Activated T-cell treated with anti-CD3 and anti-CD28 coated beads, Interleukin-2, amount 50 U/mL, for 4 hours (primary cell): ENCODE measurements at places on chromosomes 13 and 19. TPM values are rescaled to one million over a fixed set of nuclear protein-coding genes. Genes with fewer than 3 reads are reported as not detected.

Gene PSG5
- total RNA-seq = not detected

Gene SH2D3A
- total RNA-seq = 27.4 TPM

Gene ZNF66
- 6.1 TPM for total RNA-seq

Gene BLOC1S3
- total RNA-seq = 15.5 TPM

Gene PROZ
- total RNA-seq = not detected

Gene RASGRP4
- total RNA-seq = 1.2 TPM

Gene MBD3L4
- not detected for total RNA-seq

Gene TUBA3C
- not detected for total RNA-seq

Gene GNG8
- 2.4 TPM for total RNA-seq

Gene METTL21C
- total RNA-seq = not detected

Gene CD209
- total RNA-seq = not detected

Gene ENOX1
- total RNA-seq = 0.14 TPM

Gene ZNF98
- total RNA-seq = not detected

Gene ZNF177
- not detected for total RNA-seq

Gene FFAR2
- not detected for total RNA-seq

Gene VSTM1
- total RNA-seq = not detected

Gene FOXO1
- total RNA-seq = 64.0 TPM

Gene BEST2
- total RNA-seq = not detected

Gene COL4A2
- total RNA-seq = 1.1 TPM

Gene PRKACA
- total RNA-seq = 45.3 TPM

Gene RASL11A
- 7.3 TPM for total RNA-seq

Gene CPB2
- total RNA-seq = 0.23 TPM

Gene SOX1
- total RNA-seq = not detected

Gene PRODH2
- not detected for total RNA-seq

Gene POLR1G
- 57.3 TPM for total RNA-seq

Gene GNA15
- total RNA-seq = 11.3 TPM

Gene INAFM1
- total RNA-seq = 10.0 TPM

Gene TTYH1
- total RNA-seq = not detected

Gene PABPC3
- 0.38 TPM for total RNA-seq

Gene RUBCNL
- total RNA-seq = 0.94 TPM

Gene TSSK6
- 3.8 TPM for total RNA-seq

Gene B3GNT8
- 0.15 TPM for total RNA-seq

Gene ANKLE1
- 18.1 TPM for total RNA-seq

Gene CYP4F11
- 0.08 TPM for total RNA-seq

Gene SLC10A2
- total RNA-seq = not detected

Gene ZNF101
- total RNA-seq = 29.2 TPM

Gene KLK10
- total RNA-seq = not detected

Gene CGB8
- not detected for total RNA-seq

Gene NLRP9
- not detected for total RNA-seq

Gene SPRED3
- 0.46 TPM for total RNA-seq
